GM03348 (cell line): ENCODE measurements at places on chromosomes 2 and 18.

DNA sequence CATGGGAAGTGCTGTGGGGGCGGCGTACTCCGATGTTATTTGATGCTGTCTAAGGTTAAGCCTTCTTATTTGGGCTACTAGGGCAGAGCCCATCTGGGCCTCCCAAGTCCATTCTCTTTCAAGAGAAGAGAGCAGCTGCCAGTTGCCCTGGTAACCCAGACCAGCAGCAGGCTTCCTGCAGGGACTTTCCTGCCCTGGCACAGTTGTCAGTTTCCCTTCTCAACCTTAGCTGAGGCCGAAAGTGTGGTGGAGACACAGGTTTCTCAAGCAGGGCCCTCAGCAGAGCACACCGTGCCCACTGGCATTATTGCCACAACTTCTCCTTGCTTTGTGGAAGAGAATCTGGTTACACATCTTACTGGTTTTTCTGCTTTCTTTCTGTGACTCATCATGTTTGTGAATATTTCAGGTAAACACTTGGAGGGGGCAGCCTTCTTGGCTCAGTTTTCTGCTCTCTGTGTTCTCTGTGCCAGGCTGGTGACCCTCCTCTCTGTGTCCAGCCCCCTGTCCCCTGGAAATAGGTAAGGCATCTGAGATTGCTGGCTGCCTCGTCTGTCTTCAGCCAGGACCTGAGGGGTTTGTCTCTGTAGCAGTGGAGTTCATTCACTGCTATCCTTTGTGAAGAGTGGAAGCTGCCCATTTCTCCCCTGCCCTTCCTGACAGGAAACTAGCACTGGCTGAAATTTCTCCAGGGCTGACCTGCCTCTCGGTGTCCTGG is 111.0 kb downstream of the B3GNT2 start:
- DNase-seq: no peak

- DNase-seq: peak; percentile 68
These were observed 10.7 kb downstream of the USP34 start for GRCh38 chr2:61460163-61460562.

DNA sequence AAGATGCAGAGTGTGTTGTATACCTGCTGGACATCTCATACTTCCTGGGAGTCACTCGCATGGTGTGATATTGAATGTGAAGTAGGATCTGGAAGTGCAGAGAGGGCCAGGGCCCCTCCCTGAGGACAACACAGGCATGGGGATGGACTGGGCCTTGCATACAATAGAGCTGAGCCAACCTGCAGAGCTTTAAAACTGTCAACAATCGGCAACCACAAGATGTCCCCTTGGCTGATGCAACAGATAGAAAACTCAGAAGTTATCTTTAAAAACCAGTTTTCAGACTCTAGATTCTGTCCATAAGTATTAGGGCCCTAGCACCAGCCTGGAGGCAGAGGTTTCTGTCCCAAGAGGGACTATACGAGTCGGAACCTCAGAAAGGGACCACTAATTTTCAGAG is 19.7 kb downstream of the EVA1A start:
- peak; percentile 40 for DNase-seq

GRCh38 chr2:216900406-216900805 is 40.5 kb upstream of the TNP1 start:
- DNase-seq: no peak

DNA sequence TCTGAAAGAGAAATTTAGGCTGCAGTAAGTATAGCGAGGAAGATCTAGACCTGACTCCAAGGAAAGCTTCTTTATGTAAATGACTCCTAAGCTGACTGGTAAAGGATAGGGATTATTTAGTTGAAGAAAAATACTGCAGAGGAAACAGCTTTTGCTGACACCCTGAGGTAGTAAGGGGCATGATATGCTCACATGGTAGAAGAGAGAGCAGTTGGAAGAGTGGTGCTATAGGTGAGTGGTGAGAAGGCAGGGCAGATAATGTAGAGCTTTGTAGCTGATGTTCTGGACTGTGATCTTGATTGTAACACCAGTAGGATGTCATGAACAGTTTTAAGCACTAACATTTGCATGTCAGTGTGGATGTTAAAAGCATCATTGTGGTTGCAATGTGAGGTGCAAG is 639.1 kb upstream of the SLC39A10 start:
- no peak for DNase-seq

- no peak for DNase-seq
These were observed 138.6 kb downstream of the ALK start for GRCh38 chr2:29782549-29783458.

DNA sequence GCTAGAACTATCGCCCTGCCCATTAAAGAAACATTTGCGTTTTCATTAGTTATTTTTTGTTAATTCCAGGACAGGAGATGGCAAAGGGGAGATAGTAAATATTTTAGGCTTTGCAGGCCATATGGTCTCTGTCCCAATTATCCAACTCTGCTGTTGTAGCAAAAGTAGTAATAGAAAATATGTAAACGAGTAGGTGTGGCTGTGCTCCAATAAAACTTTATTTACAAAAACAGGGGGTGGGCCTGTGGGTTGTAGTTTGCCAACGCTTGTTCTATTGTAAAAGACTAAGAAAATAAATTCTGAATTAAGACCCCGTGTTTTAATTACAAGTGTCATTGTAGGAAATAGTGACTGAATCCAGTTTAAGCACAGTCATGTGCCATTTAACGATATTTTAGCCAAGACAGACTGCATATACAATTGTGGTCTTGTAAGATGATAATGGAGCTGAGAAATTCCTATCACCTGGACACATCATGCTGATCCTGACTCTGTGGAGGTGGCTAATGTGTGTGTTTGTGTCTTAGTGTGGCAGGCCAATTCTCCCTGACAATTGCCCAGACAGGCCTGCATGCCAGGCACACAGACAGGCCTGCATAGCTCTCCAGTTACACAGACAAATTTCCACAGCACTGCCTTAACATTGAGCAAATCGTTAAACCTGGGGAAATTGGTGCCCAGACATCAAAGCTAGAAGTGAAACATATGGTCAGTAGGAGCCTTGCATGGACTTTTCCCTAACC is 76.4 kb downstream of the SKA1 start:
- no peak for DNase-seq

GRCh38 chr2:136482006-136482405 is 283.3 kb upstream of the THSD7B start:
- DNase-seq: no peak

- DNase-seq: peak; percentile 31
These were observed 1.2 kb upstream of the HES6 start for GRCh38 chr2:238240757-238241711.

DNA sequence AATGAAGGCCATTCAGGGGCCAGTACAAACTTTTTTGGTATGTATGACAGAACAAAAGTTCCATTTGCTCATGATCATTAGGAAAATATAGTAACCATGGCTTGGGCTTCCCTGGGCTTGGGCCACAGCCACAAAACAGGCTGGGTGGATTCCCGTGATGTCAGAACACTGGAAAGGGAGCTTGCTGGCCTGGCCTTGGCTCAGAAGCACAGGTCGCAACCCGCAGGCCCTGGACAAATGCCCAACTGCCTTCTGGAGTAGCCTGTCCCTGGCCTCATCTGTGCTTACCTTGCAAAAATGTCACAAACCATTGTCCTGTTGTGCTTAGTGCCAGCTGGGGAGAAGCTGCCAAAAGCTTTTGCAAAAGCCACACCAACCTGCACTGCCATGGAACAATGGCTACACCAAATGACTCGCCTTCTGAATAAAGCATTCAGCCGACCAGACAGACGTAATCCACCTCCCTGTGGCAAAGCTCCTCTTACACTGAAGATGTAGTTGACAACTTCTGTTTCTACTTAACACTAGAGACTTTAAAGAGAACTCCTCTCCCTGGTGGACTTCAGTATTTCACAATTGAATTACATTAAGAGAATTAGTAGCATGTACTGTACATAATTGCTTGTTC is 125.5 kb downstream of the ANKRD44 start:
- no peak for DNase-seq

DNA sequence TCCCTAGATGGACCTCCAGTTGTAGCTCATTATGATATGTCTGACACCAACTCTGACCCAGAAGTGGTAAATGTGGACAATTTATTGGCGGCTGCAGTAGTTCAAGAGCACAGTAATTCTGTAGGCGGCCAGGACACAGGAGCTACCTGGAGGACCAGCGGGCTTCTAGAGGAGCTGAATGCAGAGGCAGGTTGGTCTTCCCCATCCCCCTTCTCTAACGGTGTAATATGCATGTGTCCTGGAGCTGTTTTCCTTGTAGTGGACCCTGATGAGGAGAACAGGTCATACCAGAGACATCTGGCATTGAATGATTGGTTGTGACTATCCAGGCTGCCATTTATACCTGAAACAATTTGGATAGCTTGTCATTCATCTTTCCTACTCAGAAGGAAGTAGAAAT is 135.8 kb downstream of the HAUS1 start:
- DNase-seq: no peak

DNA sequence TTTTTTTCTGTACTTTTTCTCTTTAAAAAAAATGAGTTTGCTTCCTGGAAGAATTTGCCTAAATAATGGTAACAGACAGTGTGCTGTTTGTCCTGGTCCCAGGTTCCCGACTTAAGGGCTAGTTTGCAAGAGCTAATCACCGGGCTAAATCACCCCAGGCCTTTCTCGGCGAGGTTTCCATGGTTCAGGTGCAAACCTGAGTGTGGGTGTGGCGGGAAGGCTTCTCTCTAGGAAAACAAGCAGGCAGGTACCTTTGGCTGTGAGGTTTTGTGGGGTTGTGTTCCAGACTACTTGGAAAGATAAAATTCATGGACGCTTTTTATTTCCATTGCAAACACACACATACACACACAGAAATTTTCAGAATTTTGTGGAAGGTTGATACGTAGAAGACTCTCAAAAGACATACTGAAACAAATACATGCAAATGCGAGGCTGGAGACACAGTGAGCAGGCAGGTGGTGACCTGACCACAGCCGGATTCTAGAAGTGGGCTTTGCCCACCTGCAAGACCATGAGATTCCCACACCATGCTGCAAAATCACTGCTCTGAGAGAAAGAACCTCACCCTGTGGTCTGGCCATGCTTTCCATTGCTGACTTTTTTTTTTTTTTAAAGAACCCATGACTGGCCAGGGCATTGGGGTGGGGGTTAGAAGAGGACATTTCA is 815 bp downstream of the CNDP1 start:
- no peak for DNase-seq

- no peak for DNase-seq
These were observed 583.1 kb upstream of the HS6ST1 start for GRCh38 chr2:128901572-128902391.

GRCh38 chr2:200321780-200322534 is 15.5 kb downstream of the SPATS2L start:
- DNase-seq: no peak

- no peak for DNase-seq
These were observed 68.7 kb upstream of the HPCAL1 start for GRCh38 chr2:10234013-10234306.
